ENCODE measurements at places on chromosomes 6 and 20.
A peak's percentile ranks its signal among the peaks of the same experiment; 100 is the strongest.

- DNase-seq, result no peak
These were observed 11.7 kb downstream of the SMLR1 start for GRCh38 chr6:130838951-130839350.

DNA sequence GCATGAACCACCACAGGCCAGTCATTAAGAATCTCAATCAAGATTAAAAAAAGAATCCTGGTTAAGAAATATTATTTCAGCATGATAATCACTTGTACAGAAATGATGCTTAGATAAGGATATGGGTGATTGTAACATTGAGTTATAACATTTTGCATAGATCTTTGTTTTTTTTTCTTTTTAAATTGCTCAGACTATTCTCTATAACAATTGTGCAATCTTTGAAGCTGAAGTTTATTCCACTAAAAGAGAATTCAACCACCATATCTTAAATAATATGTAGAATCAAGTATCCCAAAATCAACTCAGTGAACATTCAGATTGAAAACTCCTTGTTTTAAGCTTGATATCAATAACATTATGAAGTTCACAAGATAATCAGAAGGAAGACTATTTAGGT, 663 bp upstream of the SMIM28 start:
- no peak for DNase-seq

- no peak for DNase-seq
These were observed 15.0 kb downstream of the ERGIC3 start for GRCh38 chr20:35556871-35557270.

GRCh38 chr6:90365002-90365401, 68.4 kb upstream of the BACH2 start:
- DNase-seq, result no peak

DNA sequence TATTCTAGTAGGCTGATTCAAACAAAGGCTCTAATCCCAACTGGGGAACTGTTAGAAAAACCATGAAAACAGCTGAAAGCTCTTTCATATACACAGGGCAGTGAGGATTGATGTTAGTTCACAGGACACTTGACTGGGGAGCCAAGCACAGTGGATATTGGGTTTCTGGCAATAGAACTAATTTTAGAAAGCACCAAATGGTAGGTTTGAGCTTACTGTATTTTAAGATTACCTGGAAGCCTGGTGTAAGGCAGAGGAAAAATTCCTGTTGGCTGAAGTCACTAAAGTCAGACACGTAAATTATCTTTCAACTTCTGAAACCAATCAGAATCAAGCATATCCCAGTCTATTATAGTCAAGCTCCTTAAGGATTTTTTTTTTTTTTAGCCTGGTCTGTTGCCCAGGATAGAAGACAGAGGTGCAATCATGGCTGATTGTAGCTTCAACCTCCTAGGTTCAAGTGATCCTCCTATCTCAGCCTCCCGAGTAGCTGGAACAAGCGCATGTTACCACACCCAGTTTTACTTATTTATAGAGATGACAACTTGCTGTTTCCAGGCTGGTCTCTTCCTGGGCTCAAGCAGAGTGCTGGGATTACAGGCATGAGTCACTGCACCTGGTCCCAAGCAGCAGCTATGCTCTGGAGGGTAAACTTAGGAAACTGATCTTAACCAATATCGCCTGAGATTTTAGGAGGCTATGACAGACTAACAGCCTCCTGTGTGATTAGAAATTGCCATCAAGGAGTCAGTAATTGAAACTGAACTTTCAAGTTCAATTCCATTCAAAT, 32.5 kb upstream of the SYNCRIP start:
- no peak for DNase-seq

GRCh38 chr6:45445749-45446549, 68.2 kb upstream of the SUPT3H start:
- DNase-seq, result no peak

- no peak for DNase-seq
These were observed 19.6 kb upstream of the FAM83C start for GRCh38 chr20:35311822-35312221.

- DNase-seq, result no peak
These were observed 151.8 kb upstream of the INSM1 start for GRCh38 chr20:20215976-20216727.

- DNase-seq, result no peak
These were observed 400 bp upstream of the SMAP1 start for GRCh38 chr6:70667256-70667710.

DNA sequence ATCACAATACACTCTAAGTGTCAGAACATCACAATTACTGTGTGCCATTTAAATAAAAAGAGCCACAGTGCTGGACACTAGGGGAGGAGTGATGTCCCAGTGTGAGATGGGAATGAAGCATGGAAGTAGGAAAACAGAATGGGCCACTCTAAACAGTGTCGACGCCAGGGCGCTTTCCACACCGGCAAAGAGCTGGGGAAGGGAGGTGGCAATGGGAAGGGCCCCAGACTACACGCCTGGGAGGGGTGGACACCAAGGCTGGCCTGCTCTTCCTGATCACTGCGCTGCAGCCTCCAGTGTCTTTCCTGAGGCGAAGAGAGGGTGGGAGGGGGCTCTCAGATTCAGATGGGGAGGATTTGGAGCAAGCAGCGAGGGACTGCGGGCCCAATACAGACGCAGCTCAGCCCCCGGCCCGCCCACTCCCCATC, 75.9 kb downstream of the ERMARD start:
- no peak for DNase-seq

DNA sequence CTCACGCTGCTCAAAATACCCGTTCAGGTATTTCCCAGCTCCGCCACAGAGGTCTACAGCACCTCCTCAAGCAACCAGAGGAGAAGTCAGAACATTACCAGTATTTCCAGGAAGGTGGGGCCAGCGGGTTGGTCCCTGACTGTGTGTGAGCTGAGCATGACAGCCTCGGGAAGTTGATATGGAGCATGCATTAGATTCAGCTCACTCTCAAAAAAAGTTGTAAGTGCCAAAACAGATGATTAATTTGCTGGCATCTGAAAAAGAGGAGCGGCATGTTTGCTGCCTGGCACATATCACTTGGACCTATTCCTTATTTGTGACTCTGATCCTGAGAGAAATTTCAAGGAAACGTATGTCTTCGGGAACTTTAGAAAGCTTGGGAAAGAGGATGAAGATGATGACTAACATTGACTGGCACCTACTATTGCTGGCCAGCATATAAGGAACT, 32.3 kb downstream of the ELOVL2 start:
- DNase-seq, result no peak

- DNase-seq, result peak; percentile 76
These were observed 453 bp downstream of the KCNQ5 start for GRCh38 chr6:72622094-72622940.

GRCh38 chr6:108524528-108525248, 36.0 kb upstream of the FOXO3 start:
- DNase-seq, result no peak

- peak; percentile 42 for DNase-seq
These were observed 31.7 kb upstream of the IL20RA start for GRCh38 chr6:137076277-137077068.

GRCh38 chr6:46323966-46324622, 153.3 kb upstream of the ENPP5 start:
- DNase-seq, result no peak

- DNase-seq, result no peak
These were observed 208.0 kb upstream of the KCNQ5 start for GRCh38 chr6:72413884-72414283.

GRCh38 chr20:25351024-25351360, 39.6 kb downstream of the ABHD12 start:
- DNase-seq, result no peak

GRCh38 chr6:119942078-119942752, 592.7 kb upstream of the MAN1A1 start:
- DNase-seq, result no peak

GRCh38 chr20:64164123-64164836, at the start of gene MYT1:
Gene MYT1 (plus strand): TSS chr20:64164452. CDS start chr20:64198862, 34,410 bp downstream.
- no peak for DNase-seq

DNA sequence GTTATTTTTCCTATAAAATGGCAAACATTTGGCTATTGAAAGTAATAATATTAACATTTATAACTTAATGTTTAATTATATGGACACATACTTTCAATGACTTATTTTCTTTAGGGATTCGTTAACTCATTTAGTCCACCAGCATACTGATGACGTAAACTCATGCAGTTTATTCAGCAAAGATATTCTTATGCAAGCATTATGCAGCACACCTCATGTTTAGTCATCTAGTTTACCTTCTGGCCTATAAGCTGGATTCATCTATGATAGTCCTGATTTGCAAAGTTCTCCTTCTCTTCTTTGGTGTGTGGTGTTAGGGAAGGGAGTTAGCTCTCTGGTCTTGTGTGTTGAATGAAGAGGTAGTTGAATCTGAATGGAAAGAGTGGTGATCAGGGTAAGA, 60.0 kb downstream of the OR2J2 start:
- no peak for DNase-seq

GRCh38 chr6:17724341-17724740, 17.6 kb upstream of the NUP153 start:
- no peak for DNase-seq

All from activated CD8-positive, alpha-beta memory T cell treated with anti-CD3 and anti-CD28 coated beads, Interleukin-2, amount 50 U/mL, for 4 hours (primary cell).